ENCODE measurements at places on chromosomes 4 and X.

DNA sequence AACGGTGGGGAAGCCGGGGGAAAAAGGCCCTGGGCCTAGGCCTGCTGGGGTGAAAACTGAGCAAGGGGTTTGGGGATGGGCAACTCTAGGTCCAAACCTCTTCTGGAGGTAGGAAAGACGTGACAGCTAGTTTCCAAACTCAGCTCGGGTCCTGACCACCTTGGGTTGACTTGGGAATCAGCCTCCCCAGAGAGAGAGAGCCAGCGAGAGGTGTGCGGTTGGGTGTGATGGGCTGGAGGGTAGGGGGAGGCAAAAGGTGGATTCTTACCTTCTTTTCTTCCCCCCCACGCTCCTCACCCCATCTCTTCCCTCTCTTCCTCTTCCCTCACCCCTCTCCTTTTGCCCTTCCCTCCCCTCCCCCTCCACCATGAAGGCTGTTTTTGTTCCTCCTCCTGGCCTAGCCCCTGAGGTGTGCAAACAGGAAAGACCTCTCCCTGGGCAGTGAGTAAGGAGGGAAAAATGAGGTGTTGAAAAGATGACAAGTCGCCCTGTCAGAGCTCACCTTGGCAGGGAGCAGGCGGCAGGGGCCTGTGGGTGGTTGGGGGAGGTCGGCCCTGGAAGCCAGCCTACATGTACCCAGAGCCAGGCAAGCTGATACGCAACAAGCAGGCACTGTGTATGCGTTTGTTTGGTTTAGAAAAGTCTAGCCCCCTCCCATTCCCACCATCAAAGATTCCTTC lies 14.8 kb downstream of the PJA1 start:
- DNase-seq, result no peak

- DNase-seq, result no peak
Measured at GRCh38 chr4:184329659-184330400, 112.2 kb upstream of the ENPP6 start.

GRCh38 chr4:55393461-55394320 lies 2.1 kb upstream of the TMEM165 start:
- no peak for DNase-seq

- DNase-seq, result no peak
Measured at GRCh38 chr4:143186212-143186611, 1.5 kb downstream of the USP38 start.

- no peak for DNase-seq
Measured at GRCh38 chr4:168723569-168723968, 226.7 kb downstream of the PALLD start.

GRCh38 chrX:132622130-132622529 lies 133.3 kb upstream of the MBNL3 start:
- peak; percentile 15 for DNase-seq
